HEK293T (cell line): ENCODE measurements at places on chromosomes 11 and 22.
A peak's percentile ranks its signal among the peaks of the same experiment; 100 is the strongest.

- DNase-seq: peak; percentile 32
Measured at GRCh38 chr11:115207166-115207591, 297.0 kb downstream of the CADM1 start.

- no peak for DNase-seq
Measured at GRCh38 chr11:109996060-109996459, 97.1 kb upstream of the ZC3H12C start.

DNA sequence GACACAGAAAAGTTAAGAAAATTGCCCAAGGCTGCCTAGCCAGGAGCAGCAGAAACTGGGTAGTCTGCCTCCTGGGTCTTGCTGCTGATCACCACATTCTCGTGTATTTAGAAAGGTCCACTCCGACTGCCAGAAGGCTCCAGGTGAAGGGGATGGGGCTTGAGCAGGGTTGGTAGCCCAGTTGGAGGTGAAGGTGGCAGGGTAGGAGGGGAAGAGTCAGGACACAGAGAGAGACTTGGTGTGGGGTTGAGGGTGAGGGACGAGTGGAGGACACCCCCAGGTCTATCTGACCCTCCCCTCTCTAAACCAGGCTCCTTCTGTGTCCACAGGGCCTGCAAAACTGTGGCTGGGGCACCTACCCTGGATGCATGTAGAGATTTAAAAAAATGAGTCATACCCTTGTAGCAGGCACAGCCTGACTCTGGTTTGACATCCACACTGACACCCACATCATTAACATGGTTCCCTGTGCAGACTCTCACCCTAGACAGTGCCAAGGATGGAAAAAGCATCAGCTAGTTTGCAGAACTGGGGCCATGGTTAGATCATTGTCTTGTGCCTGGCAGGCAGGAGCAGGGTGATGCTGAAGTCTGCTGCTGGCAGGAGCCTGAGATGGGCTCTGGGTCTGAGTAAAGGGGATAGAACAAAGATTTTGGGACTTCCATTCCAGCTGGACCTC lies 273.2 kb downstream of the TENM4 start:
- no peak for DNase-seq

DNA sequence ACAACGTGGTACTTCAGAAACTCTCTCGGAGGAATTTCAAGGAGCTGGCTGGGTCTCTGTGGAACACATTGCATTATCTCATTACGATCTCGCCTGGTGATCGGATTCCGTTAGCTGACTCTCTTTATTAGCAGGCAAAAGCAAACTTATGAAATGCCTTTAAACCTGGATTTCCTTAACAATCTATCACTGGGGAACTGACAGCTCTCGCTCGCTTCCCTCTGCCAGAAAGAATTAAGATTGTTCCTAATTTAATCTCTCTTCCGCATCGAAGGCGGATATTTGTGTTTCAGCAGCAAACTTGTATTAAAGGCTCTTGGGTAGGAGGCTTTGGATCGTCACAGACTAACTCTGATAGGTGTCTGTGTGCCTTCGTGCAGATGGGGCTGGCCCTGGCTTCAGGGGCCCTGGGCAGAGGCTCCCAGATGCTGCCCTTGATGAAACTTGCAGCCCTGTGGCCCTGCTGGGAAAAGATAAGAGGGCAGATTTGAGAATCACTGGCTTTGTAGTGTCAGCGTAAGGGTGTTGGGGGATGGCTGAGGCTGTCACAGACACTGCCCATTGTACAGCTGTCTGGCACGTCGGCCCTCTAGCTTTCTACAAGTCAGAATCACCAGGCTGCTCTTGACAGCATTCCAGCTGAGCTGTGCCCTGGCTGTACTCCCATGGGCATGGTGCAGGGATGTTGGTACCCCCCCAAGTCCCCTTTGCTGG lies 162.2 kb upstream of the NECTIN1 start:
- DNase-seq: no peak

DNA sequence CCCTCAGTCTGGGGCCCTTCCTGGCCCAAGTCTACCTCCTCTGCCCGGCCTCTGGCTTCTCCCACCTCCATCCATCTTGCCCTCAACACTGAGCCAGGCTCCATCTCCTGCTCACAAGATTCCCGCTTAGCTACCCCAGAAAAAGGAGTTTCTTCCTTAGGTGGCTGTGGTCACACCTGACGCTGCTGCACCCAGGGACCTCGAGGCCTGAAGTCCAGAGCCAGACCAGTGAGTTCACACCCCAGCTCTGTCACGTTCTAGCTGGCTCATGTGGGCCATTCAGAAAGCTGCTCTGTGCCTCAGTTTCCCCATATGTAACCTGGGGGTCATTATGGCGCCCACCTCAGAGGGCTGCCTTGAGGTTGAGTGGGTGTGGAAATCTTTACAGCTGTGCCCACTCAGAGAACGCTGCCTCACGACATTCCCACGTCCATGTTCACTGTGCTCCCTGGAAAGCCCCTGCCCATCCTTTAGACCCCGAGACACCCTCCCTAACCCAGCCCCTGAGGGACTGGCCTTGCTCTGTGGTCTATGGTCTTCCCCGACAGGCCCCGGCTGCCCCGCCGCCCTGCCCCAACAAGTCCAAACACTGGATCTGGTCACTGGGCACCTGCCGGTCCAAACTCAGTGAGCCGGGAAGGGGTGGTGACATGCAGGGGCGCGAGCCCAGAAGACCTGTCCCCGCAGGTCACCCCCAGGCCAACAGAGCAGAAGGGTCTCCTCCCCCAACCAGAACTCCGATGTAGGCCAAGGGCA lies 9.8 kb downstream of the PLXNB2 start:
- DNase-seq: no peak

GRCh38 chr11:72350752-72351151 lies 83.6 kb downstream of the CLPB start:
- no peak for DNase-seq

GRCh38 chr11:18890615-18891014 lies 48.6 kb downstream of the MRGPRX1 start:
- DNase-seq: no peak

- DNase-seq: no peak
Measured at GRCh38 chr11:109123816-109124787, 297.9 kb upstream of the C11orf87 start.

- DNase-seq: no peak
Measured at GRCh38 chr11:128548649-128549255, 38.6 kb downstream of the ETS1 start.

DNA sequence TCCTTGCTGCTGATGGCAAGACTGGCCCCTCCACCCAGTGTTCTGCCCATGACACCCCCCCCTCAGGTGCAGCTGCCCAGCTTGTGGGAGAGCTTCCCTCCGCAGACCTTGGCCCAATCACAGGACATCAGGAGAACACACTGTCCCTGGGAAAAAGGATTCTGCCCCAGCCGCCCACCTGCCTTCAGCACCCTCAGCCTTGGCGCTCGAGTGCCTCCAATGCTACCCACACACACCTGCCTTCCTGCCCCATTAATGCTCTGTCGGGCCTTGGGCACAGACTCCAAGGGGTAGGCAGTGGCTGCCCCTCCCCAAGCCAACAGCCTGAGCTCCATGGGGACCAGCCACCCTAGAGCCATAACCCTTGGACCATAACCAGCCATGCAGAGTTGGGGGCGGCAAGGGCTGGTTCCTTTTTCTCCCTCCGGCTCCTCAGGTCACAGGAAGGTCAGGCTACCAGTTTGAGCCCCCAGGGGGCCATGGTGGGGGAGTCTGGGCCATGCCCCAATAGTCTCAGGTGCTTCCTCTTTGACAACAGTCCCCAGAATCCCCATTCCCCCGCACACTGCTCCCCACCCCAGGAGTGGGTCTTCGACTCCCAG lies 1.3 kb upstream of the ZNF70 start:
- no peak for DNase-seq

DNA sequence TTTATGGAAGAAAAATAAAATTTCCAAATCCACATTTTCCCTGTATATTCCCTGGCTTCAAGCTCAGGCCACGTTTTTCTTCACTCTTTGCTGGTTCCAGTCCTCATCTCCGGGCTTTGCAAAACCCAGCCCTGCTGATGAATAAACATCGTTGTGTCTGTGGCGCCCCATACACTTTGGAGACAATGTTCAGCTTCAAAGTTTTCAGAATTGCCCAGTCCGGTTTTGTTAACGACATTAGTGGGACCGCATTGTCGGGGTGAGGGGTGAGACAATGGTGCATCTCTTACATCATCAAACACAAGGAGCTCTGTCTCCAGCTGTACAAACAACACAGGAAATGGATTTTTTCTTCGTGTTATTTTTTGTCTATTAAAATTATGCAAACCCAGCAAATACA lies 53.4 kb upstream of the HTATIP2 start:
- no peak for DNase-seq

- no peak for DNase-seq
Measured at GRCh38 chr11:83410605-83411565, 124.7 kb upstream of the CCDC90B start.

GRCh38 chr11:79503028-79503427 lies 62.2 kb upstream of the TENM4 start:
- DNase-seq: no peak

DNA sequence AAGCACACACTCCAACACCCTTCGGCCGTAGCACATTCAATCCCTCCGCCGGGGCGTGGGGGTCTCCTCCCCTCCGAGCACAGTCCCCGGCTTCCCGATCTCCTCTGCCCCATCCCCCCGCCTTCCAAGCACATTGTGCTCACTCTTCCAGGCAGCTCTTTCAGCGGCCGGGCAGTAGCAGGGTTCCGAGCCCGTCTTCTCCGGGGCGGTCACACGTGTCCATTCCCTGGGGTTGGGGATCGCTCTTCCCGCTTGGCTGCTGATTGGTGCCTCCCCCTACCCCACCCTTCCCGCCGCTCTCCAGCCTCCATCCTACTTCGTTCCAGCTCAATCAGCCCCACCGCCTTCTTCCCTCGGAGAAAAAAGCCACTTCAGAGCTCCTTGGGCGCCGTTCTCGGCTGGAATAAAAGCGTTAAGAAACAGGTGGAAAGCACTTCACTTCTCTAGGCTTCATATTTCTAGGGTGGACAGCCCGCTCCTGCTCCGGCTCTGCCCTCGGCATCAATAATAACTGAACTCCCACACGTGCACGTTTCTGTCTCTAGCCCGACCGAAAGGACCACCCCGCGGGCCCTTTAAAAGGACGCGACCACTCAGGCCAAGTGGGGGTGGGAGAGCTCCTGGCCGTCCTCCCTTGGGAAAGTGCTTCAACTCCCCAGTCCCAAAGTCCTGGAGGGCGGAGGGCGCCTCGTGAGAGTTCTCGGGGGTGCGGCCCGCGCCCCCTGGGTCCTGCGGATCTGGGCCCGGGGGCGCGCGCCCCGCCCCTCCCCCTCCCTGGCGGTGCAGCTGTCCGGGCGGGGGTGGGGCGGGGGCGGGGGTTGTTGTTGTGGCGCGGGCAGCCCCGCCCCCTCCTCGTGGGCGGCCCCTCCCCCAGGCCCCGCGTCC lies 464 bp upstream of the CECR2 start:
- peak; percentile 82 for DNase-seq

DNA sequence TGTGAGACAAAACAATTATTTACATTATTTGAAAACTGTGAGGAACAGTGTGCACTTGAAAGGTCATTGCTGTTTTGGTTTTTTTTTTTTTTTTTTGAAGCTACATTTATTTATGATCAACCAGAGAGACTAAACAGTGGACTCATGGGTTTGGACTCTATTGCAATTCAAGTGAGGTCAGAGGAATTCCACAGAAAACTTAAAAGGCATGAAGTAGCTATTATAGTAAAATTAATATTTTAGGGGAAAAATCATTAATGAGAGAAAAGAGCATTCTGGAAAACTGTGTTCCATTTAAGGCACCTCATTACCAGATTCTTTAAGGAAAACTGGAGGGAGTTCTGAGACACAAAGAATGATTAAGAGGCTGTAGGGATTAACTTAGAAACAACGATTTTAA lies 102.8 kb downstream of the WNT11 start:
- no peak for DNase-seq

GRCh38 chr22:19870153-19871022 lies 15.7 kb upstream of the GNB1L start:
- no peak for DNase-seq

GRCh38 chr11:8717876-8718753 lies 35.5 kb downstream of the RPL27A start:
- no peak for DNase-seq

- DNase-seq: no peak
Measured at GRCh38 chr11:64616817-64617216, 25.8 kb downstream of the SLC22A12 start.

- no peak for DNase-seq
Measured at GRCh38 chr22:45731041-45731797, 59.6 kb downstream of the ATXN10 start.

DNA sequence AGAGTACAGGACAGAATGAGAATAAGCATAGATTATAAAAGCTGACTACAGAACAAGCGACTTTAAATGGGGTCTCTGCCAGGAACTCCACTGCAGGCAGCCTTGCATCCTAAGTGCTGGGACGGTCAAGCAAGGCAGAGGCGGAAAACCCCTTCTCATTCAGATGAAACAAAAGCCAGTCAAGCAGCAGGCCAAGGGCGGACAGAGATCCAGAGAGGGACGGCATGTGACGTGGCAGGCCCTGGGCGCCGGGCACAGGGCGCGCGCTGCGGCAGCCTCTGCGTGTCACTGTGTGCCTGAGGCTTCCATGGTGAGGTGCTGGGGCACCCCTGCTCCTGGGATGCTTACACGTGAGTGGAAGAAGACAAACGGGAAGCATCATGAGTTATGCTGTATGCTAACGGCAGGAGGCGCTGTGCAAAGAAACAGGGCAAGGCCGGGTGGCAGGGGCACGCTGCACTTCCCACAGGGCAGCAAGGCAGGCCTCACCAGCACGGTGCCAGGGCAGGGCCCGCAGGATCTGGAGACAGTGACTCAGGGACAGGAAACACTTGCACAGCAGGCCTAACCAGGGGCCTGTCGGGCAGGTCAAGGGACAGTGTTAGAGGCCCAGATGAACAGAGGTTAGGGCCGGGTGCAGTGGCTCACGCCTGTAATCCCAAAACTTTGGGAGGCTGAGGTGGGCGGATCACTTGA lies 6.2 kb downstream of the TOLLIP start:
- DNase-seq: no peak

GRCh38 chr11:122391049-122391448 lies 264.5 kb upstream of the UBASH3B start:
- DNase-seq: no peak

DNA sequence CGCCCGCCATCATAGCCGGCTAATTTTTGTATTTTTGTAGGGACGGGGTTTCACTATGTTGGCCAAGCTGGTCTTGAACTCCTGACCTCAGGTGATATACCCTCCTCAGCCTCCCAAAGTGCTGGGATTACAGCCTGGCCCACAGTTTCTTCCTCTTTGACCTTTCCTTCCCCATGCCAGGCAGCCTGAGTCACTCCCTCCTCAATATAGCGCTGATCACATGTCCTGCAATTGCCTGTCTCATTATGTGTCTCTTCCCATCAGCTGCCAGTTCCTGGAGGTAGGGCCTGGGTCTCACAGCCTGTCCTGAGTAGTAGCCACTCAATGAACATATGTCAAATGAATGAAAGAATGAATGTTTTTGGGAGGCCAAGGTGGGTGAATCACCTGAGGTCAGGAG lies 43.0 kb upstream of the CCDC134 start:
- DNase-seq: no peak

DNA sequence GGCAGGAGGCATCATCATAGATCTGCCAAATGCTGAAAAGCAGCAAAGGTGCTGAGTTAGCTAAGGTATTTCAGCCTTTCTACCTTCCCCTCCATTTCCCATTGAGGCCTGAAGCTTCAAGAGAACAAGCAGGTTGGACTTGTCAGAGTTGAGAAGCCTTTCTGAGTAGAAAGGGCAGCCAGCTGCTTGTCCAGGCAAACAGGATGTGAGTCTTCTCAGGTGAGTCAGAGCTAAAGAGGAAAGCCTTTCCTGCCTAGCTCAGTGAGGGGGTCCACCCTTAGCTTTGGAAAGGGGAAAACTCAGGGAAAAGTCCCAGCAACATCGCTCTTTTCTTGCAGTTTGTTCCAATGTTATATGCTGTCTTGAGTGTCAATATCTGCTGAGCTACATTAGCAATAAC lies 13.2 kb upstream of the MPZL2 start:
- no peak for DNase-seq

GRCh38 chr11:61384271-61385242 lies 7.8 kb upstream of the TMEM216 start:
- peak; percentile 30 for DNase-seq
